ENCODE measurements at places on chromosomes 7 and 10.

DNA sequence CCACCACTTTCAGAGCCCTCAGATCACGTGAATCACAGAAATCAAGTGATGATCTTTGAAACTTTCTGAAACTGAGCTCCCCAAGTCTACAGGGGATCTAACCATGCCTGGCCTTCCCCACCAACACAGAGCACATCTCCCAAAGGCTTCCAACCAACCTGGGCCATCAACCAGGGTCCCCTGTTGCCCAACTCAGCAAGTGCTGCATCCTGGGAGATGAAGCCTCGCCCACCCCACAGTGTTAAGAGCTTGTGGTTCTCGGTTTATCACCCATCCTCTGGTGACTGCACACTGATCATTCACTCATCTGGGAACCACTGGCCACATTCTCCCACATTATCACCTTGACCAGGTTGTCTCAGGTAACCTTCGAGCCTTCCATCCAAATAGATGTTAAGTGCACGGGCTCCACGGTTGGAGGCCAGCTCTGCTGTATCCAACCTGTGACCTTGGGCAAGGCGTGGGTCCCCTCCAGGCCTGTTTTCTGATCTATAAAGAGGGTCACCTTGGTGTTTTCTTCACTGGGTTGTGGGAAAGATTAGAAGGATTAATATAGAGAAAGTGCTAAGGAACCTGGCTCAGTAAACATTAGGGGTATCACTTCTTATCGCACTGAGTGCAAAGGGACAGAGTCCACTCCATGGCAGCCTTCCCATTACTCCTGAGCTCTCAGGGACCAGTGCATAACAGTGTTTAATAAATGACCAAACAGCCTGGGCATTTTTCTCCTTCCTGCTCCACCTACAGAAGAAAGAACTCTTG lies 3.6 kb downstream of the ZNF488 start:
- no peak for DNase-seq

DNA sequence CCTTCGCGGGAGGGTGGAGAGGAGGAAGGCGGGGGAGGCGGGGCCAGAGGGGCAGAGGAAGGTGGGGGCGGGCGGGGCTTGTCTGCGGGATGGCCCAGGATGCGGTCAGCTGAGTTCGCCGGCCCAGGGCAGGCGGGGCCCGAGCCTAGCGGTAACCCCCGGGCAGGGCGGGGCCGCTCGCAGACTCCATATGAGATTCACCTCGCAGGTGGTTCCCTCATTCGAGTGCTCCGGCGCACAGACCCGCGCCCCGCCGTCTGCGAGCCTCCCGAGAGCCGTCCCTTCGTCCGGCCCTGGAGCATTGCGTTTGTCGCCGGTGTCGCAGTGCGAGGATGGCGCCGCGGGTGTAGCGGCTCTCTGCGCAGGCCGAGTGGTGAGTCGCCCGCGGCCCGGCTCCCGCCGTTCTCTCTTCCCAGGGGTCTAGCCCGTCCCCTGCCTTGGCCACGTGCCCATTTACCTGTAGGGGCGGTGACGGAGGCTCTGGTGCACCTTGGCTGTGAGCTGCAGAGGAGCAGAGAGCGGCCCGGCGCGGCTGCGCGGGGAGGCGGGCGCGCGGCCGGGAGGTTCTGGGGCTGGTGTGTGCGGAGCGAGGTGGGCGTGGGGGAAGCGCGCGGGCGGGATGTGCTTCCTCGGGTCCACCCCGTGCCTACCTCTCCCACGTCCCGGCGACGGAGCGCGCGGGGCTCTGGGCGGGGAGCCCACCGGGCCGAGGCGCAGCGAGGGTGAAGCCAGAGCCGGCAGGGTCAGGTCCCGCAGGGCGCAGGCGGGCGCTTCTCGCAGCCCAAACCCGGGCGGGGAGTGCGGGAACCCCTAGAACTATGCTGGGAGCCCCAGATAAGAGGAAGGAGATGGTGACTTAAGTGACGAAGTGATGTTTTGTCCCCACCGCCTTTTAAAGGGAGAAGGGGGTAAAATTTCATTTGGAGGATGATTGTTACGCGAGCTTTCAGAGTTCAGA lies at the start of gene UPP1:
Gene UPP1, plus strand, starts transcription at position 220 of the 958 bp plus-strand sequence. CDS start 5,519 bp downstream, outside the sequence.
- no peak for DNase-seq

- DNase-seq = no peak
These were observed 75.4 kb upstream of the HDAC9 start for GRCh38 chr7:18420108-18420507.

GRCh38 chr7:20783700-20784387 lies 2.8 kb downstream of the SP8 start:
- no peak for DNase-seq

DNA sequence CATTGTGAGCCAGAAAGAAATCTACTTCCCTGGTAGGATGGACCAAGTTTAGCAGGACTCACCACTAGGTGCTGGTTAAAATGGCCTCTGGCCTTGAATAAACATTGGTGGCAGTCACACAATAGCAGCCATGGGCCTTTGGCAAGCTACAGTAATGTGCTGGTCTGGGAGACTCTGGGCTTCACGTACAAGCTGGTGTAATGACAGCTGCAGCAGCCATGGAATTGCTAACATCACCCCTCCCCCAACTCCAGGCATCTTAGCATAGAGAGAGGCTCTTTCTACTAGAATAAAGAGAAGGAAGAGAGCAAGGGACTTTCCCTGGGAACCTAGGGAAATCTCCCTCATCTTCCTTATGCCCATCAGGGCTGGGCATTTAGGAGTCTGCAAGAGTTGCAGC lies 205.1 kb upstream of the SEMA3A start:
- DNase-seq = no peak

DNA sequence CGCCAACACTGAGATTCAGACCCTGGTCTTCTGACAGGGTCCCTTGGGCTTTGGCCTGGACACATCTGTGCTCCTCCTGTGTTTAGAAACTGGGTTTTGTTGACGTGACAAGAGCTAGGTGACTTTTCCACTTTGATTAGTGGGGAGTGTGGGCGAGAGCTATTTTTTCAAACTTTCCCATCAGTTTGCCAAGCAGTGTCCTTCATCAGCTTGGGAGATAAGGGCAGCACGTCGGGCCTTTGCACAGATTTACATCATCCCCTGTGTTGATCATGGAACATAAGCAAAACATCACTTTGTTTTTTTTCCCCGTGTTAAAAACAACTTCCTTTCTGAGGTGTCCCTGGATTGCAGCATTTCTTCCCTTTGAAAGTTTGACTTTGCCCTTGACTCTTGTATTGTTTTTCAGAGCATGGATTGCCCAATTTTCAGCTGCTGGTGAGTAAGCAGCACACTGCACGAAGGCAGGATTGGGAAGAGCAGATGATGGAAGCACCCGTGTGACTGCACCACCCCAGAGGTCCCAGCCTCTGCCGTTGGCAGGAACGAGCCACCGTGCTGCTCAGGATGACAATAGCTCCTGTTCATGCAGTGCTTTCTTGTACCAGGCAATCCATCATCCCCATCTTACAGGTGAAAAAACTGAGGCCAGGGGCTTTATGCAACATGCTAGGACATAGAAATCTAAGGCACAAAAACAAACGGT lies 6.4 kb upstream of the IGFBP1 start:
- no peak for DNase-seq

- peak; percentile 7 for DNase-seq
These were observed 20.2 kb downstream of the PDCD11 start for GRCh38 chr10:103416436-103417147.

- DNase-seq = no peak
These were observed 314.8 kb upstream of the GRM3 start for GRCh38 chr7:86328801-86329433.

- no peak for DNase-seq
These were observed 137.0 kb downstream of the RAPGEF5 start for GRCh38 chr7:22219739-22220493.

DNA sequence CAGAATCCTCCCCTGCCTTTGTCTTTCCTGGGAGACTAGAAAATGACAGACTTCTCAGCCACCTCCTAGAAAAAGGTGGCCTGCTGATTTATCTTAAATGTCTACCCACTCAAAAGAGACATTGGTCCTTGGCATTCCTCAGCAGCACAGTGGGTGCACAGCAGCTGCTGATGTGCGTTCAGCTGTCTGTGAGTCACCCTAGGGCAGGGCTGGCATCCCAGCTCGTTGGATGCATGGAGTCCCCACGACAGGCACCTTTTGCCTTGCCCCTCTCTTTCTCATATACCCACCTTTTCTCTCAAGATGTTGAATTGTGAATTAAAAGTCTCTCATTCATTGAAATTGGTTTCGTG lies 113.0 kb downstream of the DOCK1 start:
- no peak for DNase-seq

GRCh38 chr7:124033095-124033806 lies 384 bp upstream of the TMEM229A start:
- DNase-seq = no peak

GRCh38 chr7:117489911-117490310 lies 10.1 kb downstream of the CFTR start:
- DNase-seq = no peak

GRCh38 chr7:143811-144453 lies 48.4 kb upstream of the FAM20C start:
- no peak for DNase-seq

DNA sequence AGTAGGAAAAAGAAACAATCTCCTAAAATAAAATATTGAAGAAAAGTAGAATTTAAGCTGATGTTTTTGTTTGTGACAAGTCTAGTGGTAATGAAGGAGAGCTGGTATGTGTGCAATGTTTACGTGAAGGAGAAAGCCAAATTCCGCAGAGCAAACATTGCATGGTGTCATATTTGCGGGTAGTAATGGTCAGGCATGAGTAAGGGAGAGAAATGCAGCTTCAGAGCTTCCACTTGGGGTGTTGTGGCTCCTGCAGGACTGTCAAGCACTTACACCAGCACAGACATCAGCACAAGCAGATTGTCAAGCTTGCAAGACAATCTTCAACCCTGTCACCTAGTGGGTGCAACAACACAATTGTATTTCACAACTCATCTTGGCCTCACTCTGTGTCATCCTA lies 136.5 kb upstream of the ETV1 start:
- no peak for DNase-seq

DNA sequence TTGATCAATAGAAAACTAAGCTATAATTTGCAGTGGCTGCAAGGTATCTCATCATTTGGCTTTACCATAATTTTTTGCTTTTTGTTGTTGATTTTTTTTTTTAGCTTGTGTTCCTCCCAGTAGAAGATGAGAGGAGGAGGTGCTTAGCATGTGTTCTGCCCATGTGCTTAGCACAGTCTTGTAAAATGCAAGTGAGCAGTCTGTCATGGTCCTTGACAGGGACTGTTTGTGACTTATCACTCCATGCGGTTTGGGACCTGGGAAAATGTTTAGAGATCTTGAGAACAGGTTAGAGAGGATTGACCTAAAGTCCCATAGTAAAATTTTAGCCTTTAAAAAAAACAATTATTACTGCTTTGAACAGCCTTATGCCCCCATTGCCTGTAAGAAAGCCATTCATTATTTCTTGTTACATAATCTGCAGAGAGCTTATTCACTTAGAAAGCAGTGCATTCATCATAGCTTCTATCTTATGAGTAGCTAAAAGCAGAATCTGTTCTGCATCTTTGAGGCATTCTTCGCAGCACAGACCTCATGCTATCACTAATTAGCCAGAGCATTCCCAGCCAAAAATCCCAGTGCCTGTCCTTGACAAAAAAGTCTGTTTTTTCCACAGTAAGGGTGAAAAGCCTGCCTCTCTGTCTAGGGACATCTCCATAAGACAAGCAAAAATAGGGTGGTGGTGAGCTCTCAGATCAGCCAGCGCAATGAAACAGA lies 748.7 kb upstream of the GALNT17 start:
- DNase-seq = no peak

DNA sequence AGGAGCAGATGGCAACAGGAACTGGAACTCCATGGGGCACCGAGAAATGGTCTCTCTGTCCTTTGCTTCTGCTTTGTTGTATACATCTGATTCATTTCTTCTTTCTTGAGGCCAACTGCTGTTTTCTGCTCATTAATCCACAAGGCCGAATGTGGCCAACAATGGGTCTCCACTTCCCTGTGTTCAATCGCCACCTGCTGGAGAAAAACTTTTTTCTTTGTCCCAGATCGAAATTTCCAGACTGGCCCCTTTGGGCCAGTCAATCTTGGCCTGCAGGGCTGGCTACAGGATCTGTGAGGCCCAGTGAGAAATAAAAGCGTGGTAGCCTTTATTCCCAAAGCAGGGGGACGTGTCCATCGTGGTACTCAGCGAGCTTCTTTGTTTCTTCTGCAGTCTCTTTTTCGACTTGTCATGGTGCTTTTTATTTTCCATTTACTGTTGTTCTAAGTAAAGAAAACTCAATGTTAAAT lies 58.8 kb downstream of the PARP12 start:
- peak; percentile 14 for DNase-seq

- peak; percentile 2 for DNase-seq
These were observed 44.5 kb downstream of the STARD3NL start for GRCh38 chr7:38222481-38223096.

DNA sequence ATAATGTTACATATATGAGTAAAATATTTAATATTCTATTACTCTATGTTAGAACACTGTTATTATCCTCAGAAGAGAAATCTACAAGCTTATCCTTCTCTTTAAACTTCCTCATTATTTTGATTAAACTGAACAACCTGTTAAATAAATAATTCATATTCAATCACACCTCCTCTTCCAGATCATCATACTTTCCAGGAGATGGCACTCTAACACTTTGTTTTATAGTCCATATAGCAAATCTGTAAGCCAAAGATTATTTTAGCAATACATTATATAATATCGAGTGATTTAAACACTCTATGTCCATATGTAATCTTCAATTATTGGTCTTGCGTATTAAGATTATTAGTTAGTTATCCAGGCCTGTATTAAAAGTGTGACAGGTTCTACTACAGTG lies 694.1 kb downstream of the ANKRD7 start:
- no peak for DNase-seq

DNA sequence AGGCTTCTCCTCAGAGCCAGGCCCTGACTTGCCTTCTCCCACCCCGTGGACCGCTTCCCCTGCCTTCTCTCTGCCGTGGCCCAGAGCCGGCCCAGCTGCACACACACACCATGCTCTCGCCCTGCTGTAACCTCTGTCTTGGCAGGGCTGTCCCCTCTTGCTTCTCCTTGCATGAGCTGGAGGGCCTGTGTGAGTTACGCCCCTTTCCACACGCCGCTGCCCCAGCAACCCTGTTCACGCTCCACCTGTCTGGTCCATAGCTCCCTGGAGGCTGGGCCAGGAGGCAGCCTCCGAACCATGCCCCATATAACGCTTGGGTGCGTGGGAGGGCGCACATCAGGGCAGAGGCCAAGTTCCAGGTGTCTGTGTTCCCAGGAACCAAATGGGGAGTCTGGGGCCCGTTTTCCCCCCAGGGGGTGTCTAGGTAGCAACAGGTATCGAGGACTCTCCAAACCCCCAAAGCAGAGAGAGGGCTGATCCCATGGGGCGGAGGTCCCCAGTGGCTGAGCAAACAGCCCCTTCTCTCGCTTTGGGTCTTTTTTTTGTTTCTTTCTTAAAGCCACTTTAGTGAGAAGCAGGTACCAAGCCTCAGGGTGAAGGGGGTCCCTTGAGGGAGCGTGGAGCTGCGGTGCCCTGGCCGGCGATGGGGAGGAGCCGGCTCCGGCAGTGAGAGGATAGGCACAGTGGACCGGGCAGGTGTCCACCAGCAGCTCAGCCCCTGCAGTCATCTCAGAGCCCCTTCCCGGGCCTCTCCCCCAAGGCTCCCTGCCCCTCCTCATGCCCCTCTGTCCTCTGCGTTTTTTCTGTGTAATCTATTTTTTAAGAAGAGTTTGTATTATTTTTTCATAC lies 38.0 kb downstream of the LIMK1 start:
- no peak for DNase-seq

GRCh38 chr7:54689394-54690049 lies 69.5 kb downstream of the SEC61G start:
- DNase-seq = no peak

GRCh38 chr10:97365761-97366351 lies 31.3 kb upstream of the FRAT2 start:
- DNase-seq = no peak

Data from NCI-H2227 treated with DMSO at 0.1 percent for 48 hours (cell line).